Fibroblast of the aortic adventitia (primary cell): ENCODE measurements at places on chromosomes 11 and 22. TPM values are rescaled to one million over a fixed set of nuclear protein-coding genes. Genes with fewer than 3 reads are reported as not detected.

The SYT7 gene
- 7.0 and 112 TPM in 2 replicates for total RNA-seq

The RFPL1 gene
- total RNA-seq, result not detected in 2 replicates

The PAX6 gene
- total RNA-seq, result 0.63 TPM in 1 of 2 replicates, not detected in the other

The MFNG gene
- 0.16 and 0.36 TPM in 2 replicates for total RNA-seq

The TMEM86A gene
- total RNA-seq, result 0.27 and 9.6 TPM in 2 replicates

The DUSP8 gene
- 0.36 TPM in 1 of 2 replicates, not detected in the other for total RNA-seq

The APOL4 gene
- total RNA-seq, result 2.0 and 3.1 TPM in 2 replicates

The CCDC89 gene
- 4.2 and 7.9 TPM in 2 replicates for total RNA-seq

The APOL5 gene
- not detected in 2 replicates for total RNA-seq

The OR6A2 gene
- 0.27 and 0.33 TPM in 2 replicates for total RNA-seq

The APBB1 gene
- total RNA-seq, result 41.8 and 52.4 TPM in 2 replicates

The PRRG4 gene
- 0.36 and 0.49 TPM in 2 replicates for total RNA-seq

The AP2A2 gene
- total RNA-seq, result 65.4 and 72.9 TPM in 2 replicates

The ADAMTS8 gene
- total RNA-seq, result 2.6 TPM in 1 of 2 replicates, not detected in the other

The RBMXL2 gene
- not detected in 2 replicates for total RNA-seq

The MOGAT2 gene
- total RNA-seq, result not detected in 2 replicates

The TMPRSS5 gene
- 0.09 TPM in 1 of 2 replicates, not detected in the other for total RNA-seq

The DTX4 gene
- 0.18 and 0.57 TPM in 2 replicates for total RNA-seq

The RAB3IL1 gene
- 17.1 and 50.7 TPM in 2 replicates for total RNA-seq

The SLC22A9 gene
- total RNA-seq, result not detected in 2 replicates

The SERHL2 gene
- total RNA-seq, result 2.0 and 2.2 TPM in 2 replicates

The TRIM6 gene
- total RNA-seq, result 4.7 and 5.3 TPM in 2 replicates

The POU2AF2 gene
- not detected in 2 replicates for total RNA-seq

The KRTAP5-9 gene
- not detected in 2 replicates for total RNA-seq

The FGF19 gene
- total RNA-seq, result not detected in 2 replicates

The MPEG1 gene
- not detected in 2 replicates for total RNA-seq

The STK33 gene
- total RNA-seq, result 1.1 and 3.8 TPM in 2 replicates

The HBG1 gene
- total RNA-seq, result not detected in 2 replicates

The FOLH1 gene
- not detected in 2 replicates for total RNA-seq

The RPL27A gene
- 505 and 965 TPM in 2 replicates for total RNA-seq

The MYO7A gene
- 0.33 and 0.45 TPM in 2 replicates for total RNA-seq

The PICALM gene
- total RNA-seq, result 280 and 318 TPM in 2 replicates

The SCGB1D2 gene
- total RNA-seq, result not detected in 2 replicates
